ENCODE measurements at places on chromosomes 3 and 15.

DNA sequence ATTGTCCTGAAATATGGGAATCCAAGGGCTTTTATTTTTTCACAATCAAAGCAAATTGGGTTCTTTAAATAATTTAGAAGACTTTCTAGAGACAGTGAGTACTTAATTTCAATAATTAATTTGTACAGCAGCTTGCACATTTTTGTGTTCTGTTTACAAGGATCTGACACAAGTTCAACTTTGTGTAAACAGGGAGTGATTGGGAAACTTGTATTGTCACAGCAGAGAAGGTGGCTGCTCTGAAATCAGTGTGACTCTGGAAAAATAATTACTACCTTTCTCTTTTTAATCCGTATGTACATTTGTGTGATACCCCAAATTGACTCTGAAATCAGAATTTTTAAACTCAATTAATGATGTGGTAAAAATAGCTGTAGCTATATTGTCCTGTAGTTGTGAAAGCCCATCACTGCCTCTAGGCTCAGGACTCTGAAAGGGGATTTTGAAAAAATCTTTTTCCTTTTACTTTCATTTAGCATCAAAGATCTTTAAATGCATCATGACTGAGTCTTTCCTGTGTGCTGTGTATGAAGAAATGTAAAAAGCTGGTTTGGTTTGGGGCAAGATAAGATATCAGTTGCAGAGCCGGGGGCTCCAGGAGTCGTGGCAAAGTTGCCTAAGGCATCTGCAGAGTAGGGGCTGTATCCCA, 45.1 kb downstream of the MFSD1 start:
- DNase-seq = no peak

GRCh38 chr3:24503616-24504113, 9.0 kb upstream of the THRB start:
- DNase-seq = no peak

- no peak for DNase-seq
Measured at GRCh38 chr3:159273070-159273469, 471.2 kb downstream of the MFSD1 start.

GRCh38 chr3:160103397-160103796, 114.8 kb downstream of the IL12A start:
- DNase-seq = no peak

- DNase-seq = no peak
Measured at GRCh38 chr15:82855286-82856100, 46.1 kb downstream of the WHAMM start.

Data from breast epithelium (tissue), 4 donors.